Non-pigmented ciliary epithelial cell (primary cell): ENCODE measurements at places on chromosomes 12 and 14.

DNA sequence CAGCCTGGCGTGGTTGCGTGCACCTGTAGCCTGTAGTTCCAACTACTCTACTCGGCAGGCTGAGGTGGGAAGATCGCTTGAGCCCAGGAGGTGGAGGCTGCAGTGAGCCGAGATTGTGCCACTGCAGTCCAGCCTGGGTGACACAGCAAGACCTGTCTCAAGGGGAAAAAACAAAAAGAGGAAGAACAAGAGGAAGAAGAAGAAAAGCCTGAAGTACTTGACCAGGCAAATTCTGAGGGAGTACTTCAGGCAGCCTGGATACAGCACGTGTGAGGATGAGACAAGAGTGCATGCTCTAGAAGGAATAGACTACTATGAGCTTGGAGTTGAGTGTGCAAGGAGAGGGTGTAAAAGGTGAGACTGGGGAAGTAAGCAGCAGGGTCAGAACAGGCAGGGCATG, 1.8 kb downstream of the GDF3 start:
- no peak for DNase-seq

- DNase-seq = no peak
Observed at GRCh38 chr12:75815756-75816155, 215.8 kb downstream of the PHLDA1 start.

- no peak for DNase-seq
Observed at GRCh38 chr12:34405286-34406227, 383.3 kb downstream of the ALG10 start.

- DNase-seq = no peak
Observed at GRCh38 chr12:94109160-94109559, 39.2 kb upstream of the PLXNC1 start.

GRCh38 chr14:60926002-60926401, 54.9 kb downstream of the TRMT5 start:
- DNase-seq = no peak
